ENCODE measurements at places on chromosomes 13 and 19.

GRCh38 chr13:99407906-99408702, 93.2 kb upstream of the TM9SF2 start:
- DNase-seq = no peak

DNA sequence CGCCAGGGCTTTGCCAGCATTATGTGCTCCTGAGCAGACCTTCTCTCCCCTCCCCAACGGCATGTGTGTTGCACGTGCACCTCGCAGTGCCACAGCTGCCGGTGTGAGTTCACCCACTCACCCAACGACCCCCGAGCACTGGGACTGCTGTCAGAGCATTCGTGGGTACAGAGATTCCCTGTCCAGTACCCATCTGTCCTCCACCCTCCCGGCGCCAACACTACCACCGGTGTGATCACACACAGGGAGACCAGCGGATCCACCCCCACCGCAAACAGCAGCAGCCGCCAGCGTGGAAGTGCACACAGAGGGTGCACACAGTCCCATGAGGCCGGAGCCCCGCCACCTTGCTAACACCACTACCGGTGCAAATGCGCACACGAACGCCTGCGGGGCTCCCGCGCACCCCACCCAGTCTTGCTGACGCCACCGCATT, 15.9 kb downstream of the LILRA1 start:
- DNase-seq = no peak

- DNase-seq = no peak
Measured at GRCh38 chr19:44869733-44870470, 21.2 kb upstream of the TOMM40 start.

GRCh38 chr19:39297931-39298634, 1.9 kb downstream of the IFNL1 start:
- no peak for DNase-seq
